ENCODE measurements at places on chromosomes 5 and 9. TPM values are rescaled to one million over a fixed set of nuclear protein-coding genes. Genes with fewer than 3 reads are reported as not detected.

The PRKAA1 gene
- total RNA-seq = 74.2 TPM

GRCh38 chr9:25939126-25939525, 260.9 kb upstream of the TUSC1 start:
- no peak for DNase-seq

The SLCO4C1 gene
- not detected for total RNA-seq

DNA sequence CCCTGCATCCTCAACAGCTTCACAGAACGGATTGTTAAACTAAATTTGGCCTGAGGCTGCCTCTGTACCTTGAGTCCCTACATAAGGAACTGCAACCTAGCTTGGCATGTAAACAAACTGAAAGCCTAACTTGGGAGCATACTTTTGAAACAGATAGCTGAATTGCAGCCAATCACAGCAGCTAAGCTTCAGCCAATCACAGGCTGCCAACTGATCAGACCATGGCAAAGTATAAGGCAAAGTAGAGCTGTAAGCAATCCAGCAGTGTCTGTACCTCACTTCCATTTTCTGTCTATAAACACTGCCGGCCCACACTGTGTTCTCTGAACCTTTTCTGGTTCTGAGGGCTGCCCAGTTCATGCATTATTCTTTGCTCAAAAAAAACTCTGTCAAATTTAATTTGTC, 8.9 kb upstream of the ZNF483 start:
- no peak for DNase-seq

- peak; percentile 91 for DNase-seq
These were observed 23.8 kb downstream of the SHC3 start for GRCh38 chr9:89154651-89155336.

The PCDHB9 gene
- 2.5 TPM for total RNA-seq

GRCh38 chr5:96876292-96876850, at the start of gene ERAP2:
TSS of gene ERAP2 (plus strand) at chr5:96876500. CDS start at chr5:96879686, 3,186 bp downstream.
- peak; percentile 72 for DNase-seq

- DNase-seq = no peak
These were observed 18.1 kb downstream of the C1QTNF2 start for GRCh38 chr5:160352308-160352707.

- DNase-seq = peak; percentile 93
These were observed 196.4 kb downstream of the TRPM3 start for GRCh38 chr9:70924895-70925547.

DNA sequence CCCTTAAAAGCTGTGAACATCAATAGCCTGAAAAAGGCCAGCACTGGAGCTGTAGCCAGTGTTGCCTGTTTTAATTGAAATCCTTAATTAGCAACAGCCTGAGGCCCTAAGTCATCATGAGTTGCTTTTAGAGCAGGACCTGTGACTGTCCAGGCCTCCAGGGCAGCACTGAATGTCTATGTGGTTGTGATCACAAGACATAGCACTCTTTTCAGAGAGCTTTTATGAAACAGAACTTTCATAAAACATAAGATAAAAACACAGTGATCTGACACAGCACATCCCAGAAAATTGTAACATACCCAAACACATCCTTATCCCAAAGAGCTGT, 85.5 kb upstream of the MYO10 start:
- DNase-seq = peak; percentile 54

- DNase-seq = no peak
These were observed 37.5 kb upstream of the CER1 start for GRCh38 chr9:14760060-14760459.

DNA sequence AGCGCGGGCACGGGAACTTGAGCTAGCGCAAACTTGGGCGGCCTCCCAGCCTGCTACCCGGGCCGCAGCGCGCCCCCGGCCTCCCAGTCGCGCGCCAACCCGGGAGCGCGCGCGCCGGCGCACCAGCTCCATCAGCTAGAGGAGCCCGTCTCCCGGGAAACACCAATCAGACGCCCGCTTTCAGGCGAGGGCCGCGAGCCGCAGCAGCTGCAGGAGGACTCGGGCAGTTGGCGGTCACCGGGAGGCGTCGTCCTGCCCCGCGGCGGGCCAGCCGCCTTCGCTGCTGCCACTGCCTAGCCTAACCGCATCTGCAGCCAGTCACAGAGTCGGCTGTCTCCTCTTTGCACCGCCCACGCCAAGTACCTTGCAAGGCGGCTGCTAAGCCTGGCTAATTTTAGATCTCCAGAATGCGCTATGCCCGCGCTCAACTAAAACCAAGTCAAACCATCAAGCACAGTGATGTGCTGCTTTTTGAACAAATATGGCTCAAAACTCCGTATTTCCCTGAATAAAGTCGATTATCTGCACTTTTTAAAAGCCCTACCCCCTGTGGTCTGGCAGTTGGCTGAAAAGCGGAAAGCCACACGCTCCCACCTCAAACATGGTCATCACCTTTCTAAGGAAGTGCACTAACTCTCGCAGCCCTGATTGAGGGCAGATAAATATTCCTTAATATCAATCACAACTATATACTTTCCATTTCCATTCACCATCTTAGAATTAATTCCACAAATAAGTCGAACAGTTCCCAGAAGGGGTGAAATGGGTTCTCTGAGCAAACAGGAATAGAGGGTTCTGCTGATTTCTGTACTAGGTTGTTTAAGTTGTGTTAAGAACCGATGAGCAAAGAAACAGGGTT, 221.8 kb downstream of the MEF2C start:
- peak; percentile 83 for DNase-seq

DNA sequence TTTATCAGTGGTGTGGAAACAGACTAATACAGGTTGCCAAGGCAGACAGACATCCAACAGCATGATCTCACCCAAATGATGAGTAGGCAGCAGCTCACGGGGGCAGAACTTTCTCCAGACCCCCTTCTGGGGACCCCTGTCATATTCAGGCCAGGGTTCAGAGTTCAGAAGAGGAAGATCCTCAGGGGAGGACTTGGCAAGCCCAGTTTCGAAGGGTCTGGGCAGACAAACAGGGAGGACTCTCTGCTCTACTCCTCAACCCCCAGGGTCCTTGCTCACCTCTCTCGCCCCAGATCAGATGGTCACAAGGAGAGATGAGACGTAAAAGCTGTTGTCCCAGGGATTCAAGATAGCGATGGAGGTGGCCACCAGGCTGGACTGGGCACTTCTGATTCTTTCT, 215.1 kb upstream of the MVB12B start:
- no peak for DNase-seq

DNA sequence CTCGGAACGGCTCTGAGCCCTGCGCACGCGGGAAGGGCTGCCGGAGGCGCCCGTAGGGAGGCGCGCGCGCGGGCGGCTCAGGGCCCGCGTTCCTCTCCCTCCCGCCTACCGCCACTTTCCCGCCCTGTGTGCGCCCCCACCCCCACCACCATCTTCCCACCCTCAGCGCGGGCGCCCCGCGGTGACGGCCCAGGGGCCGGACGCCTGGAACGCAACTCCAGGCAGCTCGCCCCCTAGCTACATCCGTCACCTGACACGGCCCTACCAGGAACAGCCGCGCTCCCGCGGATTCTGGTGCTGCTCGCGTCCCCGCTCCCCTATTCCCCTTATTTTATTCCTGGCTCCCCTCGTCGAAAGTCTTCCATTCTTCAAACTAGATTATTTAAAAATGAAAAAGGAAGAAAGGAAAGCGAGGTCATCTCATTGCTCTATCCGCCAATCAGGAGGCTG, at the start of gene CDKN2B-AS1:
CDKN2B-AS1 (plus strand) TSS at position 236 of the 450 bp plus-strand sequence.
- DNase-seq = peak; percentile 81

The PCBD2 gene
- total RNA-seq = 10.1 TPM

The TRIM36 gene
- 0.13 TPM for total RNA-seq

The UGT3A2 gene
- total RNA-seq = not detected

DNA sequence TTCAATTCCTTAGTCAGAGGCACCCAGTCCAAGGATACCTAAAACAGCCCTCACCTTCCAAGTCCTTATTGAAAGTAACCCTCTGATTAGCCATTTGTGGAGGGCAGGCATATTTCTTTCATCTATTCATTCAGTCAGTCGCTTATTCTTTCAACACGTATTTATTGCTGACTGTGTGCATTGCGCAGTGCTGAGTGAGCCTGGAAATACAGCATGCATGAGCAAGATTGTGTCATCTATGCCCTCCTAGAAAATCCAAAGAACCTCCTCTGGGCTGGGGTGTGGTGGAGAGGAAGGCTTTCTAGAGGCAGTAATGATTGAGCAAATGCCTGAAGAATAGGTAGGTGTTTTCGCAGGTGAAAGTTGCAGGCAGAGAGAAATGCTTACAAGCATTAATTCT, 8.5 kb upstream of the FEM1C start:
- peak; percentile 66 for DNase-seq

GRCh38 chr9:9631284-9631683, 981.5 kb downstream of the PTPRD start:
- no peak for DNase-seq

The PHYHD1 gene
- total RNA-seq = 4.7 TPM

The NSG2 gene
- not detected for total RNA-seq

The COL15A1 gene
- total RNA-seq = 16.8 TPM

DNA sequence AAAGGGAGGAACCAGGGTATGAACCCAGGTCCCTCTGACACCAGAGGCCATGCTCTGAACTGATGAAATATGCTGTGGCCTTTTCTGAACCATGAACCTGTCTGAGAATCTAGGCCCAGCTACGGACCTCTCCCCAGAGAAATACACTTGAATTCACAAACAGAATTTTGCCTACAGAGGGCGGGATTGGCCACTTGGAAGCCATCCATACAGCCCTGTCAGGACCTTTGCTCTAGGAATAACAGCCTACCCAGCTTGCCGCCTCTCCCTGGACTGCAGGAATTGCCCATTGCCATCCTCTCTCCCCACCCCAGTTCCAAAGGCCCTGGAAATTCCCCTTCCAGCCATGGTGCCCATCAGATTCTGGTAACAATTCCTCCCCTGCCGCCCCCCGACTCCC, 26.6 kb downstream of the MORN5 start:
- DNase-seq = no peak

Data from GM23248 (cell line).